ENCODE measurements at places on chromosomes 1 and 21. TPM values are rescaled to one million over a fixed set of nuclear protein-coding genes. Genes with fewer than 3 reads are reported as not detected.
A peak's percentile ranks its signal among the peaks of the same experiment; 100 is the strongest.

DNA sequence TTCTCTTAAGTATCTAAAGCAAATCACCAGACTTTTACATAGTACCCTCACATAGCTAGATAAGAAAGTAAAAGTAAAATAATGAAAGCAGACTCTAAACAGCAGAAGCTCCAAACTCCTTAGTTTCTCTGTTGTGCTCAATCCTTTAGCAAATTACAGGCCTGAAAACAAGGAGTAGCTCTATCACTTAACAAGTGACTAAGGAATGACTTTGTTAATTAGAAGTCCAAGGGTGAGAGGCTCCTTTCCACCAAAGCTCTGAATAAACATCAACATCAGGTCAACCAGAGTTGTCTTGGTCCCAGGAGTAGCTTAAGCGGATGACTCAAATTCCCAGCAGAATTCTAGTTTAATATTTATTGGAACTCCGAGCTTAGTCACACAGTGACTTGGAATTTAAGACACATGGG is 5.9 kb downstream of the NRIP1 start:
- DNase-seq = peak; percentile 68

GRCh38 chr1:147084273-147085096 is 87.8 kb downstream of the PRKAB2 start:
- peak; percentile 85 for DNase-seq

- DNase-seq = peak; percentile 82
Measured at GRCh38 chr21:45974073-45975019, 7.2 kb upstream of the COL6A1 start.

DNA sequence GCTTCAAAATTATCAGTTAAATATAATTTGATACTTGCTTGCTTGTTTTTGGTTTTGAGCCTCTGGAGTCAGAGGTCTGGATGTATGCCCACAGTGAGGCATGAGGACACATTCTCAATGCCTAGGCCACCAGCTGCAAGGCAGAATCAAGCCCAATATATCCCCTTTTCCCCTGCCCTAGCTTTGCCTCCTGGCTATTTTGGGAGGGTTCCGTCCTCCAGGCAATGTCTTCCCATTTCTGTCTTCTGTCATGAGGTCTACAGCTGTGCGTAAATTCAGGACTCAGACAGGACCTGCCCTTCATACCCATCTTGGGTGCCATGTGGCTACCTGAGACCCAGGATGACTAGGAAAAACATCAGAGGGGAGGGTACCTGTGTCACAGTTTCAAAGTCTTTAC is 19.2 kb downstream of the NRDC start:
- no peak for DNase-seq

- DNase-seq = no peak
Measured at GRCh38 chr1:169692756-169693460, 18.5 kb downstream of the SELL start.

KLF17 gene
- total RNA-seq = 0.28 TPM

MYCL gene
- 0.72 TPM for total RNA-seq

LAPTM5 gene
- not detected for total RNA-seq
